ENCODE measurements at places on chromosomes 12 and 14.

GRCh38 chr14:97021571-97022168, 224.5 kb downstream of the VRK1 start:
- no peak for DNase-seq

DNA sequence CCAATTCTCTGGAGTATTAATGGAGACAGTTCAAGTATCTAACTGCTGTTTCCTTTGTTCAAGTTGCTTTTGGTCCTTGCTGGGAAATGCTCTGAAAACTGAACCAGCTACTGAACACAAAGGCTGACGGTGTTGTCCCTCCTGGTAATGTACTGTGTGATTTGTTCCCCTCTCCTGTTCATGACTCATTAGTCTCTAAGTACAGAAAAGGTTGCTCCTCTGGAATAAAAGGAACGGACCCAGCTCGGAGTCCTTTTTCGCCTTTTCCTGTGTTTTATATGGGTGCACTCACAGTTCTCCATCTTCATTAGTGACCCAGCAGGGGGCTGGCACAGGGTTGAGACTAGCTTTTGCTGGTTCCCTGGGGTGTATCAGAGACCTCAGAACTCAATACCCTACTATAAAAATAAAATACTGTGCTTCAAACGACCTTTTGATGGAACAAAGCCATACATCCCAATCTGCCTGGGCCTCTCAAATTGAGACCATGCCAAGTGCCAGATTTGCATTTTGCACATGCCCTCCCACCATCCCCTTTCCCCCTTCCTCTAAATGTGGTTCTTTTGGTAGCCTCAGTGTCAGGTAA, 269.7 kb downstream of the RAD51B start:
- no peak for DNase-seq

- DNase-seq = no peak
Measured at GRCh38 chr14:102779574-102780315, 2.5 kb downstream of the TRAF3 start.

DNA sequence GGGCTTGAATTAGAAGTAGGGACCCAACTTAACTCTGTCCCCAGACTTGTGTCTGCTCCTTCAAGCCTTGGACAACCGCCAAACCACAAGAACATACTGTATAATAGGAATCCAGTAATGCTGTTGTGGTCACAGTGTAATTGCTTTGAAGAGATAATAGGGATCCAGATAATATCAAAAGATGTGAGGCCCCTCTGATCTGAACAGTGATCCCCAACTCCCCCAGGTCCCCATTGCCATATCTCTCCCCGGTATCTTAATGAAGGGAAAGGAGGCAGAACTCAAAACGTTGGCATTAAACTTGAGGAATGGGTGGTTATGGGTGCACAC, 8.5 kb upstream of the PLEKHH1 start:
- DNase-seq = no peak

DNA sequence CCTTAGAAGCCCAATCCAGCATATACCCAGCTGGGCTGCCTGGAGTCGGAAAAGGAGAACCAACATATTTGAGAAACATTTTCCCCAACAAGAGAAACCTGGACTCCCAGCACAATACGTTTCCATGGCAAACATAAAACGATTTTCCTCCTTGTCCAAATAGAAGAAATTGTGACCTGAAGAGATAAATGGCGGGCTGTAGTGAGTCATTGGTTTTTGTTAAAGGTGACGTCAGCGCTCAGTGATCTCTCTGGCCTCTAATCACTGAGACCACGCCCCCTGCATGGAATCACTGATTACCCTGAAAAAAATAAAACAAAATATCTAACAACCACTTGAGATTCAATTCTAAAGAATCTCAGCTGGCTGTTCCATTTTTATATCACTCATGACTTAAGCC, 6.0 kb downstream of the CCDC60 start:
- DNase-seq = no peak

DNA sequence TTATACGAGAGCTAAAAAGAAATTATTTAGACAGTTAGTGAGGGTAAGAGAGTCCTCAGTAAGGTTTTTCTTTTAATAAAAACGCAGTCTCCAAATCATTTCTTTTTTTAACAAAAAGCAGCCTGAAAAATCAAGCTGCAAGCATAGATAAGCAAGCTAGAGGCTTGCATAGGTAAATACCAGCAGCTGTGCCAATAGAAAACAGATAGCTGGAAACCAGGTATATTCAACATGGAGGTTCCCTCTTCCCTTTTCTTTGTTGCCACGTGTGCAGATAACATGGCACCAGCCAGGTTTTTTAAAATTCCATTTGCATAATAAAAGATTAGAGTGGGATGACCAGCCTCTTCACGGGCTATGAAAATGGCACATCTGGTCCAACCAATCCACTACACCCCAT, 6.1 kb upstream of the PRKAB1 start:
- no peak for DNase-seq

DNA sequence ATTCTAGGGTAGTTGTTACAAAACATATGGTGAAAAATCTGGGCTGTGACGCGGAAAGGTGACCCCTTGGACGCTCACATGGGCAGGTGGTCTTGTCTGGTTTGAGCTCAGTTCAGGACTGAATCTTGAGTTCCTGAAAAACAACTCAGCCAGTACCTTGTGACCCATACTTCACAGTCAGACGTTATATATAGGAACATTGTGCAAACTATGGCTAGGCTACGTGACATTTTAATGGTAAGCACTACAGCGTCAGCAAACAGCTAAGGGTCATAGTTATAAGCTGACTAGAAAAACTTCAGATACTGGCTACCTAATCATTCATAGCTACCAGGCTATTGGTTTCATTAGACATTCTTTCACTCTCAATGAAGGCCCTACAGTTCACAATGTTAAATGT, 14.8 kb upstream of the EDDM3A start:
- no peak for DNase-seq

DNA sequence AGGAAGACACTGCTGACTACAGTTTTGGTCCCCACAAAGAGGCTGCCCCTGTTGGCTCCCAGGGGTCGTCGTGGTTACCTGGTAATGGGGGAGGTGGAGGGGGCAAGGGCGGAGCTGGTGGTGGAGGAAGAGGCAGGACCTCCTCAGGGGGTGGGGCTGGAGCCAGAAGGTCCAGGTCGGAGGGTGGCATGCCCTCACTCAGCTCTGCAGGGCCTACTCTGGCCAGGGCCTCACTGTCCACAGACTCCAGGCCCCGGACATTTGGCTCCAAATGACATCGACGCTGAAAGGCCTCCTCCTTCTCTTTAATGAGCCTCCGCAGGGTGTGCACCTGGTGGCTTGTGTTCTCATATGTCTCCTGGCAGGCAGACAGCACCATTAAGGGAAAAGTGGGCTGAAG, 28.5 kb downstream of the PRPF40B start:
- no peak for DNase-seq

- DNase-seq = no peak
Measured at GRCh38 chr12:116863275-116863767, 17.9 kb downstream of the HRK start.

DNA sequence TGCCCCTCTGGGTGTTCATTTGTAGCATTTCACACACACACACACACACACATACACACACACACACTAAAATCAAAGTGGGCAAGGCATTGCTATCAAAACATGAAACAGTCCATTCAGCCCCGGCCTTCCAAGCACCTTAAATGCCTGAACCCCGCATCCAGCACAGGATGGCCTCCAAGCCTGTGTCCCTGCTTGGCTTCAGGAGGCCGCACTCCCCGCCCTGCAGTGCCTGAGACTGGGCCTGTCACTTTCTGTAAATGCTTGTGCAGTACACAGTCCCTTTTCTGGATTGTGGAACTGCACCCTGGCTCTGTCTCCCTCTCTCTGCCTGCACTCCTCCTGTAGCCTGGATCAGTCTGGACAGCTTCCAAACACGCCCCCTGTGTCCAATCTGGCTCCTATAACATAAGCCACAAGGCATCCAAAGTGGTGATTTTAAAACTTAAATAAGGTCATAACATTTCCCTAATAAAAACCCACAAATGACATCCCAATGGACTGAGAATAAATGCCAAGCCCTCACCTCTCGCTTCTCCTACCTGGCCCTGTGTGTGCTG, 972.2 kb upstream of the TMEM132C start:
- DNase-seq = no peak

DNA sequence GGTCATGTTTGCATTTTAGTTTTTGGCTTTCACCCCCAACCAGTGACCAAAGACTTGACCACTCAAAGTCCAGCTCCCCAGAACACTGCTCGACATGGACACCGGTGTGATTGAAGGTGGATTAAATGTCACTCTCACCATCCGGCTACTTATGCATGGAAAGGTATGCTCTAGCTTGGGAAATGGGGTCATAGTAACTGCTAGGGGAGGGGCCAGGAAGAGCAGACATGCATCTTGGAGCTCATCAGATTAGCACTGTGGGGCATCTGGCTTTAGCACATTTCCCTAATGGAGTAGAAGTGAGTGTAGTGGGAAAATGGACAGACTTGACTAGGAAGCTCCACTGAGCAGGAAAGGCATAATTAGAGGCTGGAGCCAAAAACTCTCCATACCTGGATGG, 2.8 kb downstream of the PCBP2 start:
- no peak for DNase-seq

- no peak for DNase-seq
Measured at GRCh38 chr14:100130521-100130920, 28.9 kb downstream of the DEGS2 start.

GRCh38 chr12:49827051-49827400, 1.2 kb downstream of the NCKAP5L start:
- DNase-seq = no peak

GRCh38 chr14:61476754-61477410, 155.5 kb downstream of the PRKCH start:
- DNase-seq = peak; percentile 67

DNA sequence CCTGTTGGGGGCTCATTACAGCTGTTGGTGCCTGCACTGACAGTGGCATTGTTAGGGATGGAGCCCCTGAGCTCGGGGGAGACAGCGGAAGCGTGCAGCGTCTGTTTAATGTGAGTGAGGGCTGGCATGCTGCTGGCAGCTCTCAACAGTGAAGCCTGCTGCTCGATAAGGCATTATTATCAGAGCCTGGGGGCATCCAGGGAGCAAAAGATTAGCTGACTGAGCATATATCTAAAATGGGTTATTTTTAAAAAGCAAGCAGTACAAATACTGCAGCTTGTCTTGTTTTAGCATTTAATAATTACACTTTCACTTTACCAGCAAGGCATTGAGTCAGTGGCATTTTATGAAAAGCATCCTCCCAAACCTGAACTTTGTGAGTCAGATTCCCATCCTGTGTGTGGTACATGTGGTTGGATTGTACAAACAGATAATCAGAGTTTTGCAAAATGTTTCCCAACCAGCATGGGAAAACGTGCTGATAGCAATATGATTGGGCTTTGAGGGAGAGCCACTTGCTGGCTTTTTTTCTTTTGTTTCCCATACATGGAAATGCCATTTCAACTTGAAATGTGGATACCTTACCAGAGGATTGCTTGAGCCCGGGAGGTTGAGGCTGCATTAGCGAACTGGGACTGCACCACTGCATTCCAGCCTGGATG, 150.8 kb downstream of the PRKCH start:
- peak; percentile 66 for DNase-seq

DNA sequence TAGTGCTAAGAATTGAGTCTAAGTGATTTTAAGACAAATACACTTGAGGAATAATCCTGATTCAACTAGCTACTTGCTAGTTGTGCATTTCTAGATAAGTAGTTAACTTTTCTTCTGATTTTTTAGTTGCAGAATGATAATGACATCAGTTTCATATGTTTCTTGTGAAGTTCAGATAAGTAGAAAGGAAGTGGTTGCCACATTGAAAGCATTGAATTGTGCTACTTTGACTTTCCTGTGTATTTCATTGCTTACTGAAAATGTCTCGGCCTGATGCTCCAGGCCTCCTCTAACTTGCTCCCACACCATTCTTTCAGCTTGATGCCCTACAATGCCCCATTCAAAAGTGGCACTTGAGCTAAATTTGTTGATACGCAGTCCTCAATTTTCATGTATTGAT, 980.0 kb downstream of the TMTC2 start:
- DNase-seq = no peak

DNA sequence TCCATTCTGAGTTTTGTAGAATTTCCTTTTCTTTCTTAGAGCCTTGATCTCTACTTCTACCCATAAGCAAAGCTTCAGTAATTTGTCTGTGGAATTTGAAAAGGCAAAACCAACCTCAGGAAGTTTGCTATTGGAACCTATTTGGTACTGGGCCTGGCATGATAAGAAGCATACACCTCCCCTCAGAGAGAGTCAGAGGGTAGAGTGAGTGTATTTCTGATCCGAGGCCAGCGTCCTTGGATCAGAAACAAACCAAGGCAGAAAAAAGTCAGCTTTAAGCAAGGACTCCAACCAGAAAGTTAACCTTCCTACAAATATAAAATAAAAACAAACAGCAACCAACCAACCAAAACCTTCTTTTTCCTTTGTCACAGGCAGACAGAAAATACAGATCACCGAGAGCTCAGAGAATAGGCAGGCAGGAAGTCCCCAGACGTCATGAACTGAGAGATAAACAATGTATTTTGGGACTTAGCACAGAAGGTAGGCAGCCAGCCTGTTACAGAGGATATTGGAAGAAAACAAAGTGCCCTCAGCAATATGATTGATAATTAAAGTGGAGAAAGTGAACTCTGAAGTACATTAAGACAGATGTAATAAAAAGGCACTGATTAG, 141.5 kb downstream of the NEDD1 start:
- DNase-seq = no peak

DNA sequence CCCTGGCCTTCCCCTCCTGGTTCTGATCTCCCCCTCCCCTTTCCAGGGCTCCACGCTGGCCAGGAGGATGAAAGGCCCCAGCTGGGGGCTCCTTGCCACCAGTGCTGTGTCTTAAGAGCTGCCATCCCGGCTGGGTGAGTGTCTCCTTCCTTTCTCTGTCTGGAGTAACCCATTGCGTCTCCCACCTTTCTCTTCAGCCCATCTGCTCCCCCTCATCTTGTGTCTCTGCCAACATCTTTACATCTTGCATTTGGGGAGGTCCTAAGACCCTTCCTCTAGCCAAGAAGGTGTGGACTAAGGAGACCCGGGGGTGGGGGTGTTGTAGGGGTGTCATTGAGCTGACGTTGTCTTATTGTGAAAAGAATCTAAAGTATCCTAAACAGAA, 505 bp downstream of the BCL2L2 start:
- no peak for DNase-seq

GRCh38 chr14:51744372-51745130, 92.8 kb downstream of the FRMD6 start:
- DNase-seq = no peak

GRCh38 chr12:25276199-25276937, 25.6 kb upstream of the KRAS start:
- DNase-seq = no peak

Data from germinal center (tissue), 1 donor.